Stimulated activated CD8-positive, alpha-beta memory T cell treated with anti-CD3 and anti-CD28 coated beads, Interleukin-7, amount 100 ng/mL, for 1 hour (primary cell): ENCODE measurements at places on chromosomes 16 and 17.

- DNase-seq = no peak
Observed at GRCh38 chr16:26078716-26079355, 387.1 kb downstream of the HS3ST4 start.

GRCh38 chr16:22007509-22008214 is at the start of gene MOSMO:
Gene MOSMO, plus strand, starts transcription at chr16:22008111. Its CDS starts 191 bp downstream, at chr16:22008302.
- peak; percentile 35 for DNase-seq

- DNase-seq = no peak
Observed at GRCh38 chr16:1343428-1344242, 8.0 kb downstream of the TSR3 start.

DNA sequence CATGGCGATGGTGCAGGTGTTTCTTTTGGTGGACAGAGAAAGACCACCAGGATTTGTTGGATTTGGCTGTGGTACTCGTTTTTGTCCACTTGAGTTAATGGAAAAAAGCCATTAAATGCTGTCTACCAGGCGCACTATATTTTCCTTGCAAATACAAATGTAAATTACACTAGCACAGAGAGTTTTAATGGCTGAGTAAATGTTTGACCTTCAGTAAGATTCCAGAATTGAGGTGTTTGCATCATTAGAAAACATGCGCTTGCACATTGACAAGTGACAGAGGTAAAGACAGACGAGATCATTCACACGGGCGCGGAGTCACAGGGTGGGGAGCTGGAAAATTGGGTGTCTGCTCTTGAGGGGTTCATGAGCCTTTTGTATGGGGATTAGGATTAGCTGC is 53.5 kb upstream of the AKTIP start:
- no peak for DNase-seq

GRCh38 chr17:65154770-65155589 is 17.8 kb downstream of the RGS9 start:
- DNase-seq = no peak

DNA sequence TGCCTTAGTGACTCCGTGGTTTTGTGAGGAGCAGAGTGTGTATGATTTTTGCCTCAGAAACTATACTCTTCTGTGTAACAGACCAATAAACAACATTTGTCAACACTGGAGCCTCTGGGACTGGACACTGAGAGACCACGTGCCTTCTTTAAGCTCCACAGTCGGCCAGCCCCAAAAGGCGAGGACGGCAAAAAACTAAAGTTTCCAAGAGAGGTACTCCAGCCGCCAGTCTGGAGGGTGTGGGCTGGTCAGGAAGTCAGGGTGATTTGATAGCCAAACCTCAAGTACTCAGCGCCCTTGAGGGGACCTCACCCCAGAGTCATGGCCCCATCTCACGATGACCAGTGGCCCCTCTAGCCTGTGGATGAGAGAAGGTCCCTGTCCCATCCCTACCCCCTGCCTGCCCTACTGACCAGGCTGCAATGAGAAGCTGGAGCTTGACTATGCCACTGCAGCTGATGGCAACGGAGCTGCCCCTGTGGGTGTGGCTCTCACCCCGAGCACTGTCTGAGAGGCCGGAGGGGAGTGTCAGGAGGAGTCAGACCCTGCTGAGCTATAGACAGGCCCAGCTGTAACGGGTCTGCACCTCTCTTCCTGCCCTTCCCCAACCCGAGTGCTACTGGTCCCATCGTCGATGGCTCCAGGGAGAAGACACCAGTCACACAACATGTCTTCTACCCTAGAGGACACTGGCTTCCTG is 19.8 kb downstream of the MNT start:
- DNase-seq = no peak
